Lower lobe of right lung (tissue), 2 donors: ENCODE measurements at places on chromosomes 2 and 18.
A peak's percentile ranks its signal among the peaks of the same experiment; 100 is the strongest.

- DNase-seq, result no peak
These were observed 278.0 kb upstream of the MGAT5 start for GRCh38 chr2:133975676-133976428.

DNA sequence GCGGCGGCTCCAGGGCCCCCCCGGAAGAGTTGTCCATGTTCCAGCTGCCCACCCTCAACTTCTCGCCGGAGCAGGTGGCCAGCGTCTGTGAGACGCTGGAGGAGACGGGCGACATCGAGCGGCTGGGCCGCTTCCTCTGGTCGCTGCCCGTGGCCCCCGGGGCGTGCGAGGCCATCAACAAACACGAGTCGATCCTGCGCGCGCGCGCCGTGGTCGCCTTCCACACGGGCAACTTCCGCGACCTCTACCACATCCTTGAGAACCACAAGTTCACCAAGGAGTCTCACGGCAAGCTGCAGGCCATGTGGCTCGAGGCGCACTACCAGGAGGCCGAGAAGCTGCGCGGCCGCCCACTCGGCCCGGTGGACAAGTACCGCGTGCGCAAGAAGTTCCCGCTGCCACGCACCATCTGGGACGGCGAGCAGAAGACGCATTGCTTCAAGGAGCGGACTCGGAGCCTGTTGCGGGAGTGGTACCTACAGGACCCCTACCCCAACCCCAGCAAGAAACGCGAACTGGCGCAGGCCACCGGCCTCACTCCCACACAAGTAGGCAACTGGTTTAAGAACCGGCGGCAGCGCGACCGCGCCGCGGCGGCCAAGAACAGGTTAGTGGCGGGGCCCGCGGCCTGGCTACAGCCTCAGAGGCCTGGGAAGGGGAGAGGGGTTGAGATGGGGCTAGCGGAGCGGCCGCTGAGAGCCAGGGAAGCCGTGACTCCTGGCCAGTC lies 965 bp downstream of the SIX3 start:
- DNase-seq, result peak; percentile 48

DNA sequence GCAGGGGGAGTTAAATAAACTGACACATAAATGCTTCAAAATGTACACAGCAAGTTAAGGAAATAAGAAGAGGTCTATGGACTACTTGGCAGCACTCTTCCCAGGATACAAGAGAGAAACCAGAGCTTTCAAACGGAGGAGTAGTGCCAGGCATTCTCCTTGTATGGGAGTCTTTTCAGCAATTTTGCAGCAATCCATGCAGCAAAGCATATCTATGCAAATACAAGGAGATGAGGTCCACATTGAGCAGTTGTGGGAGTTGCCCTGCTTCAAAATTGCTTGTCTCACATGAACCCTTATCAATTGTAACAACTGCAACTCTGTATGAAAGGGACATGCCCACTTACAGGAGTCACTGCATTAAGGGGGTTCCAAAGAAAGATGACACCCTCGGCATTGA lies 37.8 kb downstream of the SCN9A start:
- DNase-seq, result no peak

DNA sequence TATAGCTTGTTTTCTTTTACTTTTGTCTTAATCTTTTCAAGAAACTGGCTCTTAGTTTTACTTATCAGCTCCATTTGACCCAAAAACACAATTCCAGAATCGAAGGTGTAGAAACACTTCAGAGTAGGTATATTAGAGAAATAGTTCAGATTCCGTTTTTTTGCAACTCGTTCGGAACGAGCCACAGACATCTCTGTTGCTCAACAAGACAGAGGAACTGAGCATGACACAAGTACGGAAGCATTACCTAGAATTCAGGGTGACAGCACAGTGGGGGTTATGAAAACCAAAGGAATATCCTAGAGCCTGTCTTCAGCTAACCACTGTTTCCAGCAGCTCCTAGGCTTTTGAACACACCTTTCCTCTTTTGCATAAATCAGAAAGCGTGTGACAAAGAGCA lies 5.0 kb downstream of the HRH4 start:
- DNase-seq, result no peak

DNA sequence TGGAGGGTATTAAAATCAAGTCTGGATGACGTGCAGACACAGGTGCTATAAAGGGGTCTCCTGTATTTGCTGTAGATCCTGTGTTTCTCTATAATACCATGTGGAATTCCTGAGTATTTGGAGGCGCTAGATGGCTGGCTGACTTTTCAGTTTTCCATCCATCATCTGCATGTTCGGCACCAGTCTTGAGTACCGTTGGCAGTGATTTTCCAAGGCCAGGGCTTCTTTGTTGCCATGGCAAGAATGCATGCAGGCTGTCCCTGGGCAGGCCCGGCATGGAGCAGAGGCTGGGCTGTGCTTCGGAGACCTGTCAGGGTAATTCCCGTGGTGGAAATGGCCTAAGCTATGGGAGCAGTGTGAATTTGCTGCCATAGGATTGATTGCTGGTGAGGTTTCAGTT lies 405.9 kb upstream of the HS6ST1 start:
- no peak for DNase-seq

DNA sequence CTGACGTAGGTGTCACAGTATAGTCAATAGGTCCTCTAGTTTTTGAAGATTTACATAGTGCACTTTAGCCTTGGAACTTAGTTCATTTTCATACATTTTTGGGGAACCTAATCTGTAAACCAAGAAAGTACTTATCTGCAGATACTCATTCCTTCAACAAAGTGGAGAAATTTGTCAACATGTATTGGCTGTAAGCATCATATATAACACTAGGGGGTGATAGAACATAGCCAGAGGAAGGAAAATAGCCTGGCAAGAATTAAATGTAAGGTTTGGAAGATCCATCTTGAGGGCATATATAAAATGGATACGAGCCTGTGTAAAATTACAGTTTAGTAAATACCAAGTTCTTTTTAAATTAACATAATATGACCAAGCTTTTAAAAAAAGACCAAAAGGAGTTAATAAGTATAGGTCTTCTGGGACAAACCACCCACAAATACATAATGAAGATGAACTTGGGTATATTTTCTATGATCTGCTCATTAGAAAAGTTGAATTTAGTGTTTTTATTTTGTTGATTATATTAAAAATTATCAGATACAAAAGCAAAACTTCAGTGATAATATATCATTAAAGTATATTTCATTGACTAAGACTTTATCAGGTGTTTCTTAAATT lies 18.2 kb downstream of the RPL37A start:
- DNase-seq, result no peak

DNA sequence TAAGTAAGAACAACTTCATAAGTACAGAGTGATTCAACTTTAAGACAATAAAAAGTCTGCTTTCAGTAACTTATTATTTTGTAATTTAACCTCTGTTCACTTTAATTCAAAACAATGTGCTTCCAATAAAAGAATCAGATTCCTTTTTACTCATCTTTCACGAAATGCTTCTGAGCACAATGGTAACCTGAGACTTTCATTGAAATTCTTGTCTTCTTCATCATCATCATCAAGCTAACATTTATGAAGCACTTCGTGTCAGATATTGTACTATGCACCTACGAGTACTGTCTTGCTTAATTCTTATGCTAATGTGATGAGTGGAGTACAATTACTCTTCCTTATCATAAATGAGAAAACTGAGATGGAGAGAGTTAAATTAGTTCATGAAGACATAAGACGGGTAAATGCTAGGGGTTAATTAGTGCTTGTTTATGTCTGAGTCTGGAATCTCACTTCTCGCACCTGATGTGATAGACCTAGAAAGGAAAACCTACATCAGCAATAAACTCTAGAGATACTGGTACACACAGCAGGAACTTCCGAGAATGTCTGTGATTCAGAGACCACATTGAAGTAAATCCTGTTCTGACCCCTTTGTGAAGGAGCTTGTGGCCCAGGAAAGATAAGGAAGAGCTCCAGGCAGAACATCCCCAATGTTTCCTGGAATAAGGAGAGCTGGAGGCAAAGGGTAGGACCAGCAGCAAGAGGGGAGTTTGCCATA lies 227.6 kb upstream of the ETAA1 start:
- DNase-seq, result no peak
